ENCODE measurements at places on chromosomes 4 and X.

- no peak for DNase-seq
Measured at GRCh38 chr4:123323998-123324397, 72.6 kb upstream of the SPRY1 start.

DNA sequence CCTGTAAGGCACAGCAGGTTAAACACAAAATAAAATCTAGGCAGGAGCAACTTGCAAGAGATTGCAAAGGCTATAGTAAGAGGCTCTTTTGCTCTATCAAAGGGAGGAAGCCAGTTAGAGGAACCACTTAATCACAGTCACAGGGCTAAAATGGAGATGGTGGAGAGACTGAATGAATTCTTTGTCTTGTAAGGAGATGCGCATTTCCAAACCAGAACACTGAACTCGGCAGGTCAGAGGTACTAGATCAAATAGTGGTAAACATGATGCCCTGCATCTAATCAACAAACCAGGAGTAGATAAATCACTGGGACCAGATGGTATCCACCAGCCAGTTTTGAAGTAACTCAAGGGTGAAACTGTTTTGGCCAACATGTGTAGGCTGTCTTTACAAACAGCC, 55.8 kb downstream of the GPC4 start:
- DNase-seq: no peak

DNA sequence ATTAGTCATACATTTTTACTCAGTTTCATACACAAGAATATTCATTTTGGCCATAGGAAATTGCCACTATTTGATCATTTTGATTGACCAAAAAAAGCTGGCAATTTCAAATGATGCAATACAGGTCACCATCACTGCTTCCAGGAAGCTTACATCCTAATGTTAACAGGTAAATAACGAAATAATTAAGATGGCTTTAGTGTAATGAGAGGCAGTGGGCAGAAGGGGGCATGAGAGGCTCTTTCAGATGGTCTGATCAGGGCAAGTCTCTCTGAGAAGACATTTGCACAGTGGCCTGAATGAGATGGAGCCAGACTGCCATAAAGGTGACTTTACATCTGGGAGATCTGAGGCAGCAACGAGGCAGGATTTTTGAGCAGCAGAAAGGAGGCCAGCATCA, 170.7 kb downstream of the SLIT2 start:
- peak; percentile 23 for DNase-seq

- no peak for DNase-seq
Measured at GRCh38 chrX:9471571-9471985, 6.7 kb downstream of the TBL1X start.

DNA sequence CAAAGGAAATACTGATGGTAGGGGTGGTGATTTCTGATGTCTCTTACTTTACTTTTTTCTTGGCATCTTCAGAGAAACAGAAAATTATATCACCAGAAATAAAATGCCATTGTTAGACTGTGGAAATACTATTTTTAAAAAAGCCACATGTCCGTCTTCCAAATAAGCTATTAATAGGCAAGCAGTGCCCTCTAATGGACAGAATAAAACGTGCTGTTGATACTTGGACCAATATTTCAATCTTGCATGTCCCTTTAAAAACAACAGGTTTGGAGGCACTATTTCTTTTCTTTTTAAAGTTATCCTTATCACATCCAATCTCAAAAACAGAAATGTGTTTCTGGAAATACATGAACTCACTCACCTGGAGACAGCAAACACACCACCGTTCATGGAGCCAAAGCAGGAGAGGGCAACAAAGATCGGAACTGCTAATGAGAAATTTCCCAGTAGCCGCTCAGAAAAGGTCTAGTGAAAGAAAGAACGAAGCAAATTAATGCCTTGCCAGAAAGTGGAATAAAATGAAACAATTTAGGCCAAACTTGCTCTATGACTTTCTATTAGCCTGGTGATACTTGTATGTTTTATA, 59.2 kb downstream of the SLC7A11 start:
- peak; percentile 8 for DNase-seq

GRCh38 chrX:21383546-21383945, 9.3 kb downstream of the CNKSR2 start:
- DNase-seq: no peak

DNA sequence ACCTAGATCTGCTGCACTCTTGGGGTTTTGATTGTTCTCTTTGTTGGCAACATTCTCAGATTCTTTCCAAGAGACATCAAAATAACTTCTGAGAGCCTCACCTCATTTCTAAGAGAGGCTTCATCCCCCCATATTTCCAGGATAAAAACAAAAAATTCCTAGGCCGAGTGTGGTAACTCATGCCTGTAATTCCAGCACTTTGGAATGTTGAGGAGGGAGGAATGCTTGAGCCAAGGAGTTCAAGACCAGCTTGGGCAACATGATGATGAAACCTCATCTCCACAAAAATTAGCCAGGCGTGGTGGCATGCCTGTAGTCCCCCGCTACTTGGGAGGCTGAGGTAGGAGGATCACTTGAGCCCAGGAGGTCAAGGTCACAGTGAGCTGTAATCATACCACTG, 477.0 kb downstream of the INPP4B start:
- no peak for DNase-seq

DNA sequence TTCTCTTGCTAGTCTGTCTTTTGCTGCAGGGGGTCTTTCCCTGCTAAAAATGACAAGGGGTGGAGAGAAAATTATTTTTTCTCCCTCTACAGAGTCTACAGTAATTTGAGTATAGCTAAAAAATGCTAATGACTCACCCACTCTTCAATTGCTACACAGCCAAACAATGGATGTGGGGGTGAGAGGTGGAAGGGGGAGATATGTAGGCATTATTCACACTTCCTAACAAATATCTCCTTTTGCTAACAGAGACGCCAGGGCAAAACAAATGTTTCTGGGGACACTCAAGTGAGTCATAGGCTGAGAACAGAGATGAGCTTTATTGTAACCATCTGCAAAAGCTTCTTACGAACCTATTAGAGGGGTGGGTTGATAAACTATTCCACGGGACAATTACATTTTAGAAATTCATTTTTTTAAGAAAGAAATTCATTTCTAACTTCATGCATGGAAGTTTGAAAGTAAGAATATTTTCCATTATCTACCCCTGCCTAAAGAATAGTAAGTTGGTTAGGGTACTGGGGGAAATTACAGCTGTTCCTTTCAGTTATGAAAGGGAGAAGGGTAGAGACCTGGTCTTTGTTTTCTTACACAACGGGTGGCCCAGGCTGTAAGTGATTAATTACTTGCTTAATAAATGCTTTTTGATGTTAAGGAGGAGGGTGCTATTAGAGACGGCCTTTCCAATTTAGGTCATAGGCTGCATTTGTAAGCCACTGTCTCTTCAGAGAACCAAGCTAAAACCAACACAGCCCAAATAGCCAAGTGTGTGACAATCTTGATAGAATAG, 12.8 kb downstream of the SCD5 start:
- DNase-seq: no peak

DNA sequence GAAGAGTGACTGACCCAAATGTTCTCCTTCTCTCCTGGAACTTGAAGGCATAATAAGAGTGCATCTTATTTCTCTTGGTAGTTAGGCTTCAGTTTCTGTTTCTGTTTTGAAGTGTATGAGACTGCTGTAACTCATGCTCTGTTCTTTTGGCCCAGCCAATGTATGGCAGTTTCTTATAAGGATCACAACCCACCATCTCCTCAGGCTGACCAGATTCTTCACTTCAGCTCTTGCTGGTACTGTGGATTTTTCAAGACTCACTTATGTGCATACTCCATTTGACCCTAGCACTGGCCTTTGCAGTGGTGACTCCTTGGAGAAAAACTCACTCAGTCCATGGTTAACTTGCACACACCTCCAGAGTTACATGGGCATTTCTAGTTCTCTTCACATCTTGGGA, 9.6 kb upstream of the YTHDC1 start:
- no peak for DNase-seq

DNA sequence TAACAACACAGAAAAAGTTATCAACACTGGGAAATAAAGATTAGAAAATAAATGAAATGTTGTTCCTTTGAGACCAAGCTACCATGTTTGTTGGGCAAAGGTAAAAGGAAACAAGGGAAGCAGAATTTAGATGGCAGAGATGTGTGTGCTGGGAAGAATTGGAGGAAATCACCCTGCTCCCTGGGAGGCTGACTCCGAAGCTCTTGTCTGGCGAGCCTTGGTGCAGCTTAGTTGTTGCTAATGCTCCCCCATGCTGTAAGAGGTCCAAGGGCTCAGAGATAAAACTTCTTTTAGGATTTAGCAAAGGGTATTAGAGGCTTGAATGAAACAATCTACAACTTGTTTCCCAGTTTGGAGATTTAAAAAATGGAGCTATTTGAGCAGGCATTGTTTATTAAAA, 123.8 kb upstream of the DDIT4L start:
- DNase-seq: no peak

GRCh38 chrX:11541510-11541909, 124.2 kb downstream of the ARHGAP6 start:
- no peak for DNase-seq

DNA sequence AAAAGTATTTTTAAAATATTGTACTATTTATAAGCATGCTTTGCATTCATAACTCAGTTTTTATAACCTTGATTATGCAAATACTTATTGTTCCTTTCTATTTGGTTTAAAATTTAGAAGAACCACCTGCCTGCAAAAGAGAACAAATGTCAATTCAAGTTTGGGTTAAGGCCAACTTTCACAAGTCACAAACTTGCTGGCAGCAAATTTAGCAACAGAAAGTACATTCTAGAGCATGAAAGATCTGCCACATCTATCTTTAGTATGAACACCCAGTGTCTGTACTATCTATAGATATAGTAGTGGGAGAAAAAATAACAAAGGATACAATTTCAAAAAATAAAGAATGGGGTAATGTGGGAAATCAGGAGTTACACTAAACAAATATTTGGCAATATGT, 1014.2 kb downstream of the C4orf33 start:
- no peak for DNase-seq

- no peak for DNase-seq
Measured at GRCh38 chr4:56788081-56788480, 33.4 kb downstream of the SPINK2 start.

DNA sequence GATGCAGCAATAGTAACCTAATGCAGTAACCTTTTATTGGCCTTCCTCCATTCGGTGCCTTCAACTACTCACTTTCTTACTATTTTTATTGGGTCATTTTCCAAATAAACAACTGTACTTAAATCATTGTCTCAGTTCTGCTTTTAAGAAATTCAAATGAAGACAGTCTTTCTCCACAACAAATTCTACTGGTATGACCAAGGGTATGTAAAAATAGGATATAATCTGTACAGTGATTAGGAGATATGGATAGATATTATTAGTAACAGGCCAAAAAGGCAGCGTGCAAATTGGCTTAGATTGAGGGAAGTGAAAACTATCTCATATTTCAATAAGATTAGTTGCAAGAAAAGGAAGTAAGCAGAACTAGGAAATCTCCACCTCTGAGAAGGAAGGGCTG, 177.4 kb upstream of the PPP1R2C start:
- DNase-seq: no peak

DNA sequence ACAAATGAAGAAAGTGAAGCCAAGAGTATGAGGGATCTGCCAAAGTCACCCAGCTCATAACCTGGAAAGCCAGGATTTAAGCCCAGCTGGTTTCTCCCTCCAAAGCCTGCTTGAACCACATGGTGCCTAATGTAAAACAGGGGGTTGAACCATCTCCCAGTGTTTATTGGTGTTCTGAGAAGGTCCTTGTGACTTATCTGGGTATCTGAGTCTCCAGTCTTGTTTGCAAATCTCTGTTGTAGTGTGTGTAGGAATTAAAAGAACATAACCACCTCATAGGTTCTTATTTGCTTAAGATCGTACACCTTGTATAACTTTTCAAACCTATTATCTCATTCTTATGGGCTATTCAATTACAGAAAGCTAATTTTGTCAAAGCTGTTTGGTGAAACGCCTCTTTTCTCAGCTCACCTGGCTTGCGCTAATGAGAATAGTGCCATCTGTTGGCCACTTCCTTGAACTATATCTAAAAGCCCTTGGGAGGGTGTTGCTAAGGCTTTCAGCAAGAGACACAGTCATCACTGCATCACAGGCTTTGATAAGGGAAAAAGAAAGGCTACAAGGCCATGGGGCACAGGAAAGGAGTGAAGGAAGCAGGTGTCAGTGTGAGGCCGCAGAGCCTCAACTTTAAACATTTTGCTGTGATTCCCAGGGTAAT, 34.0 kb downstream of the ETDB start:
- no peak for DNase-seq

DNA sequence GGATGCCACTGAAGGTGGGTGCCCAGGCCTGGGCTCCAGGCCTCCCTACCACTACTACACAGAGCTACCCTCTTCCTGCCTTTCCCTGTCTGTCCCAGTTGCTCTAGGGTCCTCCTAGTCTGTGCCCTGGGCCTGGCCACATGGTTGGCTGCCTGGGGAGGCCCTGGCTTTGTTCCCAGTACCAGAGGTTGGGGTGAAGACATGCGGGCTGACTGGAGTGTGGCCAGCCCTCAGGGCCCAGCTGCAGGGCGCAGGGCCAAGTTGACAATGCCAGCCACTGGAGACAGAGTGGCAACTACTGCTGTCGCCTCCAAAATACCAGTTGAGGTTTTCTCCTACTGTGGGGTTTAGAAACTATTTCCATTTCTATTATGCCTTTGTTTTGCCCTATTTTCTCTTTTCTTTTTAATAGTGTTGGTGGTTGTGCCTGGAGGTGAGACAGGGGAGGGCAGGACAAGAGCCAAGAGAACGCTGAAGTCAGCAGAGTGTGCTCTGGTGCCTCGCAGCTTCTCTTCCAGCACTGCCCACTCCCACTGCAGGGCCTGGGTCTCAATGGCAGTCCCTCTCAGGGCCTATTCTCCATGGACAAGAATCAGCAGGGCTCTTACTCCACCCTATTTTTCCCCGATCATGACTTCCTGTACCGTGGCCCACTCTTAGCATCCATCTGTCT, 32.2 kb upstream of the XPNPEP2 start:
- peak; percentile 82 for DNase-seq

DNA sequence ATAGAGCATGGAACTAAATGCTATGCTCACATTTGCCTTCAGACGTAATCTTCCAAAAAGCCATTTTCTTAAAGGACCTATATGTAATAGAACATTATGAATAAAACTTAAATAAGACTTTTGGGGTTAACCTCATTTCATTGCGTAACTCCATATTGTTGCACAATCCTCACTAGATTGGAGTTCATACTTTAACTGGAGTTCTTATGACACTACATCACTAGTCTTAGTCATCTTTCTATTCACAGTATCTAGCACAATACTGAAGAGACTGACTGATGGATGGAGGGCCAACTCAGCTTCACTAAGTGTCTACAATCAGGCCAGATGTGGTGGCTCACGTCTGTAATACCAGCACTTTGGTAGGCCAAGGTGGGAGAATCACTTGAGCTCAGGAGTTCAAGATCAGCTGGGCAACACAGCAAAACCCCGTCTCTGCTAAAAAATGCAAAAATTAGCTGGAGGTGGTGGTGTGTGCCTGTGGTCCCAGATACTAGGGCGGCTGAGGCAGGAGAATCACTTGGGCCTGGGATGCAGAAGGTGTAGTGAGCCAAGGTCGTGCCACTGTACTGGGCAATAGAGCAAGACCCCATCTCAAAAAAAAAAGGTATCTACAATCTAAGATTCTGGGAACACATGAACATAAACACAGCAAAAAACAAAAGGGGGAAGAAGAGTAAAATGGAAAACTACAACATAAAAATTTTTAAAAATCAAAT, 80.8 kb upstream of the MAB21L2 start:
- DNase-seq: no peak

GRCh38 chr4:106602711-106603110, 234.1 kb upstream of the GIMD1 start:
- no peak for DNase-seq

- no peak for DNase-seq
Measured at GRCh38 chr4:108030332-108030731, 40.6 kb downstream of the HADH start.

All from heart left ventricle (tissue), 16 donors.